ENCODE measurements at places on chromosomes 1 and 21.

DNA sequence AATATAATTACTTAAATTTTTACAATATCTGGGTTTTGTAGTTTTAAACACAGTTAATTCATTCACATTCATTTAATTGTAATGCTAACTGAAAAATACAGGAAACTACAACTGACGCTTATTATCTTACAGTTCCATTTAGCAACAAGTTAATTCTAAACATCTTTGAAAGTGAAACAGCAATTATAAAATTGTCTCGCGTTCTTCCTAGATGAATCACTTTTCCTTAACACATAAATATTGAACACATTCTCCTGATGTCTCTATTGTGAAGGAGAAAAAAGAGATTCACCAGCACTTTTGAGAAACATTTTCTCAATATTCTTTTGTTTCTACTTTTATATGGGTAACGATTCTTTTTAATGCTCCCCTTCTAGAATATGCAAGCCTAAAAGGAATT, 6.4 kb downstream of the PTGFR start:
- peak; percentile 74 for DNase-seq

DNA sequence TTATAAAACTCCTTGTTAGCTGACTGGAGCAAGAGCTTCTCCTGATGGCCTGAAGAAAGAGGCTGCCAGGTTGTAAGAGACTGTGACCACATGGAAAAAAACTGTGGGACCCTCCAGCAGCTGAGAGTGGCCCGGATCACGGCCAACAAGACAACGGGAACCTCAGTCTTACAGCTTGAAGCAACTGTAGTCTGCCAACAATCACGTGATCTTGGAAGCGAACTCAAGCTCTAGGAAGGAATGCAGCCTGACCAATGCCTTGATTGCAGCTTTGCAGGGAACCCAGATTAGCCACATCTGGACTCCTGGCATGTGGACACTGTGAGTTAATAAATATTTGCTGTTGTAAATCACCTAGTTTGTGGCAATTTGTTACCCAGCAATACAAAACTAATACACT, 442.6 kb upstream of the PRMT6 start:
- no peak for DNase-seq

GRCh38 chr1:167292216-167292615, 71.5 kb downstream of the POU2F1 start:
- no peak for DNase-seq

- no peak for DNase-seq
These were observed 23.8 kb upstream of the AJAP1 start for GRCh38 chr1:4630561-4630960.
